ENCODE measurements at places on chromosomes 12 and 14.

- DNase-seq: no peak
These were observed 37.0 kb downstream of the EVL start for GRCh38 chr14:100102156-100102785.

DNA sequence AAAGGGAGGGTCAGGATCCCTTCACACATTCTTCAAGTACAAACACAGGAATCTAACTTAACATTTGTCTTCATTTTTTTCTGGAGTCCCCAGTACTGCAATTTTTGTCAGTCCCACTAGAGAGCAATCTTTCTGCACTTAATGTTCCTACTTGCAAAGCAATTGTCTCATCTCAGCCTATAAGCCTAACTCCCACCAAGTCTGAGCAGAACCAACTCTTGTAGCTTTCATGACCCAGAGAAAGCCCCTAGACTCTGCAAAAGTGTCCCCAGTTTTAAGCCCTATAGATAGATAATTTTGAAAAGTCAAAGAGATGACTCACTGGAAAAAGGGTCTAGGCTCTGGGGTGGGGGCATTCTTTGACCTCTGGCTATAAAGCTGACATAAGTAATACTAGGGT lies 1.8 kb upstream of the ZBTB39 start:
- peak; percentile 77 for DNase-seq

- DNase-seq: no peak
These were observed 57.9 kb downstream of the SLCO1A2 start for GRCh38 chr12:21276826-21277225.

GRCh38 chr14:102096569-102097188 lies 9.8 kb upstream of the HSP90AA1 start:
- peak; percentile 81 for DNase-seq

All from EH (cell line).